NCI-H1105 treated with DMSO at 0.1 percent for 48 hours (cell line): ENCODE measurements at places on chromosomes 7 and 10.

DNA sequence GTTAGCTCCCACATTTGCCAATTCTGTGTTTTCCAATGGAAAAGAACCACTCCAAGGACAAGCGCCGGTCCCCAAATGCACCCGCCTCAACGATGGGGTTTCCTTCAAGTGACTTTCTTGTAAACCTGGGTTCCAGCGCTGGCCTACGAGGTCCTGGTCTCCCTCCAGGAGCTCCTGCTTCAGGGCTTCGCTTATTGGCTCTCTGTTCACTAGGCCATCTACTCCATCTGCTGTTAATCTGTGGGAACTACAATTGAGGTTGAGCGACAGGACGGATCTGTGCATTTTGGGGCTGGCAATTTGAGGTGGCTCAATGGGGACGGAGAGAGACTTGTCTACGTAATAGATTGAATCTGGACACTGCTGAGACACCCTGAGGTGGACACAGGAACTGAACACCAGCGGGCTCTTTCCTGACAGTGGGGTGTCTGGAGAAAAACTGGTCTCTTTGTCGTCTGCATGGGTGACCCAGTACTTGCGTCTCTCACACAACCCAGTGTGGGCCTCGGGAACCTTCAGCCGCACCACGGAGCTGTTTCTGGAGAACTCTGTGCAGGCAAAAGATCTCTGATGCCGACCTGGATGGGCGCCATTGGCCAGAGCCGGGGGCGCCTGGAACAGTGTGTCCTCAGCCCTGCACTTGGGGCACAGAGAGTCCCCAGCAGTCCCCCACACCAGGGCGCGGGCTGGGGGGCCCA lies 115.9 kb upstream of the ADAM12 start:
- DNase-seq, result peak; percentile 3

DNA sequence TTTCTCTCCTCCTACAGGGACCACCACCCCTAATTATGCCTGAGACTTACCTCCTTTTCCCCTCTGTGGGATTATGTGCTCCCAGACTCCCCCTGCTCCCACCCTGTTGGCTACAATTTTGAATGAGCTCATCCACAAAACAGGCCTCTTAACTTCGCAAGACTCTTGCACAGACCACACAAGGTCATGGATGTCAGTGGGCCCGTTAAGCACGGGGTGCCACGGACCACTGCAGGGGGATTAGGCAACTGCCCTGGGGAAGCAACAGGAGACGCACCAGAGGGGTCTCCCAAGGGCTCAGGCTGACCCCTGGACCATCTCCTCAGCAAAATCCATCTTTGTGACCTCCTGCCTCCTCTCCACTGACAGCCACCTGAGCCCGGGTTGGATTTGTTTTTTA lies 42.1 kb upstream of the COL13A1 start:
- DNase-seq, result no peak

DNA sequence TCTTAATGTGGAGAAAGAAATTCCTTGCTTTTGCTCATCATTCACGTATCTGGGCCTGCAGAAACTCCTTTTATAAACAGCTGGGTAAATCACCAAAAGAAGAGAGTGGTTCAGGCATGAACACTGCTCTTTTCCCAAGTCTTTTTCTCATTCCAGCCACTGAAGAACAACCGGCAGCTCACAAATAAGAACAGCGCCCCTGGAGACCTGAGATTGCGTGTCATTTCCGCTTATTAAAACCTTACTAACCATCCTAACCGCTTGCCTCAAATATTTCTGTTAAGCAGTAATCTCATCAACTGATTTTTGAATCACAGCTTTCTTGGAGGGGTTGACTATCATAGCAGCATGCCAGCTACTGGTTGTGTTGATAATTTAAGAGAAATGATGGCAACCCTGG lies 213.0 kb upstream of the PLXNA4 start:
- no peak for DNase-seq

GRCh38 chr10:38016354-38016753 lies 5.9 kb downstream of the ZNF33A start:
- no peak for DNase-seq

DNA sequence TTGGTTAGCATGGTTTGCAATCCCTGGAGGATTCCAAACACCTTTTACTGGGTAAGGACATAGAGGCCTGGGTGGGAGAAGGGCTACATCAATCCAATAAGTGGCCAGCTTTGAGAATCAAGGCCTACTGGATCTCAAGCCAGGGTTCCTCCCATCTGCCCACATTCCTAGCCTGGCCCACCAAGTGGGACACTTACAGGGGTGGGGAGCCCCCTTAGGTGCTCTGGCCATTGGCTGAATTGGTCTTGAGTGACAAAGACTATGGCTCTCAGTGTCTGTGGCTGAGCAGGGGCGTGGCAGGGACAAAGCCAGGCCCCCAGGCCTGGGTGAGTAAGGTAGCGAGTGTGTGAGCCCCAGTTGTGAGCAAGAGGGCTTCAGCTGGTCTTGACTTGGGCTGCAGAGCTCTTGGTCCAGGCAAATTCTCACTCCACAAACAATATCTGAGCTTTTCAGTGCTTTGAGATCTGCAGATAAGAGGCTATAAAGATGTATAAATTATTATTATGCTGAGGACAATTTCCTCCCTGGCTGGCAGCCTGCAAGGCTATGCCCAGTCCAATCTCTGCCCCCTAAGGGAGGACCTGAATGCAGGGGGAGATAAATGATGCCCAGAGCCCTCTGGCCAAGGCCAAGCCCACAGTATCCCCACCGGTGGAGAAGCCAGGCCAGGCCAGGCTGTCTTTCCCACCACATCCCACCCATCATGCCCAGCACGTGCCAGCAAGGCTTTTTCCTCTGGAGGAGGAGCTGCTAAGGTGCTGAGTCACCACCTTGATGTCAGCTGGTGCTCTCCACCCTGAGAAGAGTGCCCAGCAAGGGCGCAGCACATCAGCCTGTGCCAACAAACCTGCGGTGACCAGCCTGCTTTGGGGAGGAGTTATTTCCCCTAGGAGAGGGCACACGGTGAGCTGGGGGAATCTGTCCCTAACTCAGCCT lies 80.7 kb upstream of the DUSP5 start:
- no peak for DNase-seq

DNA sequence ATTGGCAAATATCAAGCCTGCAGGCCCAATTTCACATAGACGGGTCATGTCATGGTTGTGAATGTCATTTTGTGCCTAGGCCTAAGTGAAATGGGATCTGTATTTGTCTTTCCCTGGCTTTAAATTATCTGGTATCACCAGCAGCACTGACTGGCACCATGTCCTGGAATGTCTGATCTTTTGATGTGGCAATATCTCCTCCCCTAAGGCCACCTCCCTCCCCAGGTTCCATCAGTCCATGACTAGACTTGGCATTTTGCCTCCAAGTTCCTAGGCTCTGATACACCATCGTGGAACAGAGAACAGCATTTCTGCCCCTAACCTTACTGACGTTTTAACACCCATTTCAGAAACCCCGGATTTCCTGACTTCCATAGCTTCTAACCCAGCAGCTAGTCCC lies 513.9 kb downstream of the GALNT17 start:
- no peak for DNase-seq

- peak; percentile 15 for DNase-seq
Measured at GRCh38 chr10:113023017-113023416, 73.0 kb downstream of the TCF7L2 start.

DNA sequence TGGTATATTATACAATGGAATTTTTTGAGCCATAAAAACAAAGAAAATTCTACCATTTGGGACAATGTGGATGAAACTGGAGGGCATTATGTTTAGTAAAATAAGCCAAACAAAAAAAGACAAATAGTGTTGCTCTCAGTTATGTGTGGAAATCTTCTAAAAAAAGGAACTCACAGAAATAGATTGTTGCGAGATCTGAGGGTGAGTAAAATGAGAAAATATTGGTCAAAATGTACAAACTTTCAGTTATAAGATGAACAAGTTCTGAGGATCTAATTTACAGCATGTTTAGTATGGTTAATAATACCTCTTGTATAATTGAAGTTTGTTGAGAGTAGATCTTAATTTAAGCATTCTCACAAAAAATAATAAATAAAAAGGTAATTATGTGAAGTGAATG lies 291.2 kb downstream of the KIF20B start:
- no peak for DNase-seq

- DNase-seq, result no peak
Measured at GRCh38 chr10:80540618-80540980, 2.9 kb downstream of the SH2D4B start.

GRCh38 chr7:6248581-6248980 lies 23.8 kb downstream of the CYTH3 start:
- DNase-seq, result no peak

GRCh38 chr7:139603896-139604295 lies 80.4 kb downstream of the CLEC2L start:
- no peak for DNase-seq

GRCh38 chr10:17923728-17924127 lies 28.0 kb upstream of the SLC39A12 start:
- DNase-seq, result no peak

- no peak for DNase-seq
Measured at GRCh38 chr7:11130012-11130411, 156.3 kb downstream of the PHF14 start.

GRCh38 chr10:98168147-98168546 lies 33.7 kb downstream of the R3HCC1L start:
- DNase-seq, result no peak
